ENCODE measurements at places on chromosomes 12 and 14.
A peak's percentile ranks its signal among the peaks of the same experiment; 100 is the strongest.

DNA sequence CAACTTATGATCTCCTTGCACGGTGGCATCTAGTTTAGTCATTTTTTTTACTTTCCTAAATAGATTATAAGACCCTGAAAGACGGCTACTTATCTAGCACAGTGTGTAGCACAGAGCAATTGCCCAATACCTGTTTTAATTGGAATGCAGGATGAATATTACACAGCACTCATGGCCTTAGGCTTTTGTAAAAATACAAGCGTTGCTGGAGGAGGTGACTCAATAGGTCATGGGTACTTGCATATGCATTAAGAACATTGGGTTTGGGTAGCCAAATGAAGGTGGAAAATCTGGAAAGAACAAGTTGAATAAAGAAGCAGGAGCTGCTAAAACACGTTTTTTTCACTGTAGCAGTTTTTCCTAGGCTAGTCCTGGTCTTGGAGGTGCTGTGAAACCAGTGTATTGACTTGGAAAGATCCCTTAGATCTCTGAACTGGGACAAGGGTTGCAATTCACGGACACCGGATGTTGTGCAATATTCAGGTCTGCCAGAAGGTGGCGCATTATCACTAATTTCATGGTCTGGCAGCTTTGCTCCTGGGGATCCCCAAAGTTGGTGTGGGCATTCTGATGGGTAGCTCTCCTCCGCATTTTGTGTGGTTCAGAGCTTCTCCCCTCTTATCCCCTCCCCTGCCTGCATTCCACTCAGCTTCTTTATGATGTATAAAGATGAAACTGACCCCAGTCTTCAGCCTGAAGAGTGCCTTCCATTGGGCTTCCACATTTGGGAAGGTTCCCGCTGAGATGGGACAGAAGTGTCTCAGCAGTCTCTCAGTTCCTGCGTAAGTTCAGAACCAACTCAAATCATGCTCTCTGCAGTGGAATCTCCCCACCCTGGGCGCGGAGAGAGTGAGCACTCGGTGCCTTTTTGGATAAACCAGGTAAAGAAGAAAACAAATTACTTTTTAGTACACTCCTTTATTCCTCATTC lies 278.3 kb downstream of the NRXN3 start:
- peak; percentile 54 for DNase-seq

DNA sequence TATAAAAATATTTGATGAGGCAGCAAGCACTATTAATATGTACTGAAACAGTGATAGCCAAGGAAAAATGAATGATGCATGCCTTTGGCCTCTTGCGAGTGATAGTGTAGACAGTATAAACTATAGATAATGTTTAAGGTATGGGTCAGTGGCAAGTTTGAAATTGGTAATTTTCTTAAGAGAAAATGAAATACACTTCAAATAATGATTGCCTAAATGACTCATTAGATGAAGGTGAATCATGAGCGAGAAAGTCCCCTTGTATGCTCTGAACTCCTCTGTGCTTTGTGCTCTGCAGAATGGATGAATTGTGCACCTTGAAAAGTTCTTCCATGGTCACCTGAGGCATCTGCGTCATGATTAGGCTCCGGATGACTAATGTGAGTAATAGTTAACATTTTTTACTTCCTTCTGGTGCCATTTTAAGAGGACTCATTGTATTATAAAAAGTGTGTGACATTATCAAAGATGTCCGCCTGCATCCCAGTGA lies 84.9 kb upstream of the RTL1 start:
- DNase-seq: no peak

DNA sequence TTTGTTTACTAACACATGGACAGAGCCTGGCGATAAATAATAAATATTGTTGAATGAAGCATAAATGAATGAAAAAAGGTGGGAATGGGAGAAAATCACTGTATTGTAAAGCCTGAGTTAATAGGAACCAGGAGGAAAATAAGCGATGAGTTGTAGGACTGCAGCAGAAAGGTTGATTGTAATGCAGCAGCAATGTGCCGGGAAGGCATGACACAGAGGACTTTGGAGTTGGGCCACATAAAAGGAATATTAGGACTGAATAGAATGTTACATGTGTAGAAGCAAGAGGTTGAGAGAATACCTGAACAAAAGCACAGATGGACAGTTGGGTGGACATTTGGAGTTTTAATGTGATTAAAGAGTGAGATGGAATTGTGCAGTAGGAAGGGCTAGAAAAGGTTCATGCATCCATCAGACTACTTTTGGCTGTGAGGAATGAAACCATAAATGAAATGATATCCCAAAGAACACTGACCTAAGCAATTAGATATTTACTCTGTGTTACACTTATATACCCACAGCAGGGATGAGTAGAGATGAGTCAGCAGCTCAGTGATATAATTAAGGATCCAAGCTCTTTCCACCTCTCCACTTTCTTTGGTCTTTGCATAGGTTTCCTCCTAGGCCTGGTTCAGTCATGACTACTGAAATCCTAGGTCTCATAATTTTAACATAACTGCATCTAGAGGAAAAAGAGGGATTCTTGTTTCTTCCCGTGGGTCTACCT lies 55.4 kb downstream of the CCER1 start:
- DNase-seq: no peak

GRCh38 chr12:66403746-66404145 lies 101.5 kb downstream of the HELB start:
- no peak for DNase-seq

GRCh38 chr12:52601671-52602070 lies 408 bp upstream of the KRT72 start:
- no peak for DNase-seq

DNA sequence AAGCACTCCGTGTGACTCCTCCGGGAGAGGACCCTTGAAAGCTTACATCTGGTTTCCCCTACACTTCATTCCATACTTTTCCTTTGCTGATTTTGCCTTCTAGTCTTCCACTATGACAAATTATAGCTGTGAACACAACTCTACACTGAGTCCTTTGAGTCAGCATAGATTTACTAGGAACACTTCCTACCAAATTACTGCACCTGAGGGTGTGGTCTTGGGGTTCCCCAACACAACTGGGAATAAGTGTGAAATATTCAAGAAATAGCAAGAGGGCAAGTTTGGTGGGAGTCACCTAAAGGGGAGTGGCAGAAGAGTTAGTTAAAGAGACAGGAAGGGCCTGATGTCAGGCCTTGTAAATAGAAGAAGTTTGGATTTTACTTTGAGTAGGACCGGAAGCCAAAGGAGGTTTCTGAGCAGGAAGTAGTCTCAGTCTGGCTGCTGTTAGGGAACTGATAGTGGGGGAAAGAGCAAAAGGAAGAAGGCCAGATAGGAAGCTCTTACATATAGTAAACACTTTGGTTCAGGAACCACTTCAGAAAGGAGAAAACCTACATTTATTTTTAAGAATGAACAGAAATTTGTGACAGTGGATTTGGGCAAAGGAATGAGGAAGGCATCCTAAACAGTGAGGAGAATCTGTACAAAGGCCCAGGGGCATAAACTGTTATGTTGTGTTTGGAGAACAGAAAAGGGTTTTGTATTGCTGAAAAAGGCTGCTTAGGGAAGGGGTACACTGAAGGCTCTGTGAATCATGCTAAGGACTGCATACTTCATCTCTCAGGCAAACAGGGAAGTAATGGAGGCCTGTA lies 14.2 kb downstream of the SEL1L start:
- DNase-seq: no peak

GRCh38 chr12:112252184-112252583 lies 126.8 kb downstream of the TRAFD1 start:
- DNase-seq: no peak

DNA sequence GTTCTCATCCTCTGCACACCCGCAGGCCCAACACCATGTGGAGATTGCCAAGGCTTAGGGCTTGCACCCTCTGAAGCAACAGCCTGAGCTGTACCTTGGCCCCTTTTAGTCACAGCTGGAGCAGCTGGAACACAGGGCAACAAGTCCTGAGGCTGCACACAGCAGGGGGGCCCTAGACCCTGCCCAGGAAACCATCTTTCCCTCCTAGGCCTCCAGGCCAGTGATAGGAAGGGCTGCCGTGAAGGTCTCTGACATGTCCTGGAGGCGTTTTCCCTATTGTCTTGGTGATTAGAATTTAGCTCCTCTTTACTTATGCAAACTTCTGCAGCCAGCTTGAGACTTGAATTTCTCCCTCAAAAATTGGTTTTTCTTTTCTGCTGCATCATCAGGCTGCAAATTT lies 373.5 kb upstream of the CLEC14A start:
- DNase-seq: no peak

GRCh38 chr12:98582093-98582492 lies 11.4 kb upstream of the SLC25A3 start:
- no peak for DNase-seq

- DNase-seq: no peak
These were observed 55.1 kb downstream of the IFT81 start for GRCh38 chr12:110179291-110179690.

DNA sequence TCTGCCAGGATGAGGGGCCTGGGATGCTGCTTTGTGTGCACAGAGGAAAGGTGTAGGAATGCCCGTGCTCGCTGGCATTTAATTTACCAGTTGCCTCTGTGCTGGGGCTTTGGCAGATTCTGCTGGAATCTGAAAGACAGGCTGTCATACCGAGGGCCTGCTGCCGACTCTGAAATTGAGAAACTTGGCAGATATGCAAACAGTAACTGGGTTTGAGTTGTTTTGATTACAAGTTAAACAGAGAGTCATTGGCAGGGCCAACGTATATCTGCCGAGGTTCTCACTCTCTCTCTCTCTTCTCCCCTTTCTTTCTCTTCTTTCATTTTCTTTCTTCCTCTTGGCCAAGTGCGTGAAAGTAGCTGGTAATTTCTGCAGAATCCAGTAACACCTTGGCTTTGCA lies 618.7 kb downstream of the VRK1 start:
- DNase-seq: no peak

DNA sequence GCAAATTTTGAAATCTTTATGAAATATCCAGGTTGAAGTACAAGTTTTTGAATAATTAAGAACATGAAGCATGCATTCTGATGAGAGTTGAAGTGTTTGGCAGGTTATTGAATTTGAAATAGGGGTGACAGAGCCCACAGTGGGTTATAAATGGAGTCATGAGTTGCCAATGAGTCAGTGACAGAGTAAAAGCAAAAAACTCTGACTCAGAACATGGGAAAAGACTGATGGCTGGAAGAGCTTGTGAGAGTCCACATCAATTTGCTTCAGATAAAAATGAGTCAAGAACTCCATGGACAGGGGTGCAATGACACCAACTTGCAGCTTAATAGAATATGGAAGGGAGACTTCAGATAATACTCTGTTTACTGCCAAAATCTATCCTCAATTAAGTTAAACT lies 105.3 kb downstream of the SLC6A15 start:
- DNase-seq: no peak

GRCh38 chr12:53973236-53974042 lies 513 bp downstream of the HOXC11 start:
- DNase-seq: no peak

GRCh38 chr12:113802000-113802749 lies 163.9 kb downstream of the RBM19 start:
- DNase-seq: no peak

DNA sequence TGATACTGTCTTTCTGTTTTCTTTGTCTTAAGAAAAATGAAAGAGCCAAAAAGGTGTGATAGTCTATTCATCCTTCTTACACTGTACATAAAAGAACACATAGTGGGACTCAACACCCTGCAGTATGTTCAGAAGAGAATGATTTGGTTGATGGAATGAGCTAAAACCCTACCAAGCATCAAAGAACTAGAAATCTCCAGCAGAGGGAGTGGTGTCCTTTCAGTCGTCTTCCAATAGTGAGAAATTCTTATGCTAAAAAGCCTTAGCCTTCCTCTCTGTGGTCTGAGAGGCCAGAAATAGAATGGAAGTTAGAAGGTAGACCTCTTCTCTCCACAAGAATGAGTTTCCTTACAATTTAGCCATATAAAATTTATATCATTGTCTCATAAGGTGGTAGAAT lies 393.4 kb upstream of the SEL1L start:
- no peak for DNase-seq

GRCh38 chr12:53603804-53604203 lies 22.4 kb downstream of the ATF7 start:
- no peak for DNase-seq

- no peak for DNase-seq
These were observed 157.3 kb downstream of the AEBP2 start for GRCh38 chr12:19596434-19597166.

DNA sequence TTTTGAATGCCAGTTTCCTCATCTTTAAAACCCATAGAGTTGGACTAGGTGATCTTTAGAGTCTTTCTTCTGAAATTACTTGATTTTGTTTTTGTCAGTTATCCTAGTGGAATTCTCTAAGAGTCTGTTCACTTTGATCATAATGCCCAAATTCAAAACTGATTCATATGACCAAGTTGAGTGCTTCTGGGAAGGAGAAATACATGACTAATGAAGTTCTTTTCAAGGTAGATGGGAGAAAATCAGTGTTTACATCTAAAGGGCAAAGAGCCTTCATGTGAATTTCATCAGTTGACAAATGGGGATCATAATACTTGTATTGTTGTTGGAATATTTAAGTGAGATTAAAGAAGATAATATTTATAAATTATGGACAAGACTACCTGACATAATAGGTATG lies 53.2 kb downstream of the ERC1 start:
- no peak for DNase-seq

- DNase-seq: no peak
These were observed 70.1 kb upstream of the KRR1 start for GRCh38 chr12:75581515-75581914.

- no peak for DNase-seq
These were observed 16.1 kb downstream of the UBC start for GRCh38 chr12:124898200-124898922.

DNA sequence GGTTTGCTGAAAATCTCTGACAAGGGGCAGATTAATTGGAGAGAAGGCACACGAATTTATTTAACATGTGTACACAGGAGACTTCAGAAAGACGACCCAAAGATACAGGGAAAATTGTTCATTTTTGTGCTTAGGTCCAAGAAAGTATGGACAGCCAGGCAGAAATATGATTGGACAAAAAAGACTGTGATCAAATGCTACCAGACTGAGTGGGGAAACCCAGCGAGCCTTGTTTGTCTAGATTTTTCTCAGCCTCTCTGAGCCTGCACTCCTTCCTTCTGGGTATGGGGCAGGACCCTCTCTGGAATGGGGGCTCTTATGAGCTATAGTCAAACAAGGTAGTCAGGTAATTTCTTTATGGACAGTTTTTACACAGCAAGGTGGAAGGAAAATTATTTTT lies 10.4 kb upstream of the CIPC start:
- no peak for DNase-seq

- DNase-seq: no peak
These were observed 11.6 kb upstream of the CLEC1A start for GRCh38 chr12:10110256-10110844.

GRCh38 chr12:15453613-15454012 lies 131.3 kb downstream of the PTPRO start:
- no peak for DNase-seq

GRCh38 chr14:49865431-49865859 lies 12.9 kb upstream of the NEMF start:
- DNase-seq: peak; percentile 72

GRCh38 chr12:103538397-103538796 lies 42.6 kb upstream of the C12orf42 start:
- DNase-seq: peak; percentile 8

DNA sequence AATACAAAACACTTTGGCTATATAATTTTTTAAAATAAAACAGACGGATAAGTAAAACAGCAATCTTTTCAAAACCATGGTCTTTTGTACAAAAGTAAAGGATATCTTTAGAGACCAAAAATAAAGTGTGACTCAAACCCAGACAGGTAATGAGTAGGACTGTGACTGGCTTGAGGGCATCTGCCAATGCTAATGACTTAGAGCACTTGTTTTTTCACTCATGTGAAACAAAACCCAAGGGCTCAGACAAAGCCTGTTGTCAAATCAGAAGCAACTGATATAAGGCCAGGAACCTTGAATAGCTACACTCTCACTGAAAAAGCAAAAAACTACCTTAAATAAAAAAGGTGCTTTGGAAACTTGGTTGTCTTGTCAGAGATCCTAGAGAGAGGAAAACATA lies 357.4 kb downstream of the TMEM117 start:
- DNase-seq: no peak

Measured in activated naive CD4-positive, alpha-beta T cell treated with anti-CD3 and anti-CD28 coated beads, Interleukin-2, amount 50 U/mL, for 72 hours (primary cell).